Naive thymus-derived CD4-positive, alpha-beta T cell (primary cell): ENCODE measurements at places on chromosomes 6 and 20. TPM values are rescaled to one million over a fixed set of nuclear protein-coding genes. Genes with fewer than 3 reads are reported as not detected.

The CDYL gene
- 38.7 TPM for total RNA-seq

The NHLRC1 gene
- total RNA-seq: 0.18 and 0.39 TPM in 2 replicates

The TRIM31 gene
- 0.32 TPM for total RNA-seq

The CAGE1 gene
- total RNA-seq: 0.17 TPM in 1 of 2 replicates, not detected in the other

The SOX18 gene
- 1.4 and 1.7 TPM in 2 replicates for total RNA-seq

The PBOV1 gene
- total RNA-seq: not detected

The TSBP1 gene
- not detected for total RNA-seq

The TRIM15 gene
- total RNA-seq: 0.10 and 0.46 TPM in 2 replicates

The TPX2 gene
- 0.16 TPM for total RNA-seq

The GPR6 gene
- total RNA-seq: not detected
